ENCODE measurements at places on chromosomes 1 and 21. TPM values are rescaled to one million over a fixed set of nuclear protein-coding genes. Genes with fewer than 3 reads are reported as not detected.
A peak's percentile ranks its signal among the peaks of the same experiment; 100 is the strongest.

DNA sequence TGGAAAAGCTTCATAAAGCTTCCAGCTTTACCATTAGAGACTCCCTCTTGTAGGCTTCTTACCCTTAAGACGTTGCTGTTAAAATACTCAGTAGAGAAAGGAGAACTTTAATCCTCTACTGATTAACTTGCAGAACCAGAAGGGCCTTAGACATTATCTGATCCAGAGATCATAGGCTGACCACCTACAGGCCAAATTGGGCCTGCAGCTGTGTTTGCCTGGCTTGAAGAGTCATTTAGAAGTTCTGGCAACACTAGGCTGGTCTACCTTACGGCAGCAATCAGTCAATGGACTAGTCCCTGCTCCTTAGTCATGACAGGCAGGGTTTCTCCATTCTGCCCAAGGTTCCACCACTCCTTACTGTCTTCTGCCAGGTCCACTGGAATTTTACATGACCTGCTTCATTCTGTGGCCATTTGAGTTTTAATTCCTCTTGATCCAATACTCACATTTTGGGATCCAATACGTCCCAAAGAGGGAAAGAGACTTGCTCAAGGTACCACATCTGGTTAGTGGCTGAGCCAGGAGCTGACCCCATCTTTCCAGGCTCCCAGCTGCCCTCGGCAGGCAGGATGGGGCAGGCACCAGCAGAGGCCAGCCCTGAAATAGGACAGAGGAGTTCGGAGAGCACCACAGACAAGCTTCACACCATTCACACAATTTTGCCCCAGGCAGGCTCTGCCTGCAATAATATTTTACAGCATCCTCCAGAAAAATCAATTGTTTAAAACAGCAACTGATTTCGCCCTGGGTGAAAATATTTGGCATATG lies 96.8 kb downstream of the TNR start:
- no peak for DNase-seq

GRCh38 chr1:207069061-207069460 lies 16.0 kb downstream of the PFKFB2 start:
- no peak for DNase-seq

DNA sequence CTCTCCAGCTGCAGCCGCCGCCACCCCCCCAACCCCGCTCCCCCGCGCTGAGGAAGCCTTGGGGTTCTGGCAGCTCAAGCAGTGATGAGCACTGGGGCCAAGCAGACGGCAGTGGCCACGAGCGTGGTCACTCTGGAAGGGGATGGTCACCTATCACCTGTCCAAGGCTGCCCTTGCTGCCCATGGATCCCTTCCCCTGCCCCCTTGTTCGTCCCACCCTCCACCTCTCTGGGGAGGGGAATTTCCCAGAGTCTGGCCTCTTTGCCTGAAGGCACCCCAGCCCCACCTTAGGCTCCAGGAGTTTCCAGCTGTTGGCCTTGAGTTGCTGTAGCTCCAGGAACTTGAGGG lies 7.2 kb upstream of the SMIM12 start:
- DNase-seq, result no peak

Gene OR10Z1
- not detected for total RNA-seq

DNA sequence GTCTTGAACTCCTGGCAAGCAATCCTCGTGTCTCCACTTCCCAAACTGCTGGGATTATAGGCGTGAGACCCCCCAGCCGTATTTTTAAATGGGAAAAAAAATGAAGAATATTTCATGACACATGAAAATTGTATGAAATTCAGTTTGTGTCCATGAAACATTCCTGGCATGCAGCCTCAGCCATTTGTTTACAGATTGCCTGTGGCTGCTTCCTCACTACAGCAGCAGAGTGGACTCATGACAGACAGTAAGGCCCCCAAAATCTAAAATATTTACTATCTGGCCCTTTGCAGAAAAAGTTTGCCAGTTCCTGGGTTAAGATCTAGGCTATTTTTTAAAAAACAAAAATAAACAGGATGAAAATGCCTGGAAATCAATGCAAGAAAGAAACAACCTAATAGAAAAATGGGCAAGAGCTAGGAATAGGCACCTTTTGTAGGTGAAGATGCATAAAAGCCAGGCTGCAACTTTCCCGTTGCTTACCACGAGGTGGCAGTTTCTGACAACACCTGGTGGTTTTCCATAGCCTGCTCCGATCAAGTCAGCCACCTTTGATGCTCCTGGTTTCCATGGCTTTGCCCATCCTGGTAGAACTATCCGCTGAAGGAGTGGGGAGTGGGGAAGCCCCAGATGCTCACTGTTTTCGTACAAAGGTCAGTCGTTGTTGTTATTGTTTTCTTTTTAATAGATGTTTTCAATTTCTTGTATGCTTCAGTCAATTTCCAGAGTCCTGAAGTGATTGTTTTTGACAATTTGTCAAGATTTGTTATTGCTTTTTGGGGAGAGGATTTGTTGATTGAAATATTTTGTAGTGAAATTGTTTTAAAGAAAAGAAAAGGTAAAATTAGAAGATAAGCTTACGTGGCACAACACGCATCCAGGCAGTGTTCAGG lies 24.3 kb downstream of the UBE2Q1 start:
- no peak for DNase-seq

Gene MROH9
- not detected for total RNA-seq

DNA sequence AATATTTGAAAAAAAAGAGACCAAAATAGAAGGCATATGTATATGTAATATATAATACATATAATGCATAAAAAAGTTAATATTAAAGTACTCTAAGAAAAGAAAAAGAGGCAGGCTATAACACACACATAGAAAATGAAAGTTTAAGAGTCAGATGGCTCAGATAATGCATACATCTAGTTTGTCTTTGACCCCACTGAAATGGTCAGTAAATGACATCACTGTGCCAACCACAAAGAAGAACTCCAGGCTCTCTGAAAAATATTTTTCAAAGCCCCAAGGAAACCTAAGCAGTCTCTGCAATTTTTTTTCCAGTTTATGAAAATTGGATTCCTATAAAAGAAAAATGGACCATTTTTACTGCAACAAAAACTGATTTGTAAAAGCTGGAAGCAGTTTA lies 55.4 kb upstream of the SCYL3 start:
- DNase-seq, result no peak

- DNase-seq, result no peak
Measured at GRCh38 chr1:180522213-180522515, 19.8 kb upstream of the ACBD6 start.

DNA sequence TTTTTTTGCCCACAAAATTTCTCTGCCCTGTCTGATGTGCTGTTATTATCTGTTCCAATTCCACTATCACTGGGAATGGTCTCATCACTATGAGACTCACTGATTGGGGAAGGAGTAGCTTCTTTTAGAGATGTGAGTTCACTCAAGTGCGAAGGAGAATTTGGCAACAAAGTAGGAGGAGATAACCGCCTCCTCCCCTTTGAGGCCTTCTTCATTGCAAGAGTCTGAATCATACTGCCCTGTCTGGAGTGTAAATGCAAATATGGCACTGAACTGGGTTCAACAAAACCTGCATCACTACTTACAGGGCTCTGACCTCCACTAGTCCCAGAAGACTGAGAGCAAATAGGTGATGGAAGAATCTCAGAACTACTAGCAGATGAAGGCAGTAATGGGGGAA lies 83.4 kb downstream of the ASH1L start:
- DNase-seq, result peak; percentile 41

GRCh38 chr1:8435569-8436071 lies 117.7 kb downstream of the SLC45A1 start:
- DNase-seq, result no peak

GRCh38 chr1:195828325-195828724 lies 779.9 kb downstream of the KCNT2 start:
- no peak for DNase-seq

- DNase-seq, result no peak
Measured at GRCh38 chr1:231507476-231508355, 20.8 kb upstream of the TSNAX start.

GRCh38 chr1:222867316-222867715 lies 52.5 kb downstream of the DISP1 start:
- DNase-seq, result no peak

Gene TSSK3
- 0.58 TPM for total RNA-seq

Gene ADAMTS4
- under 0.01 TPM for total RNA-seq

Gene C1orf198
- 43.7 TPM for total RNA-seq

- no peak for DNase-seq
Measured at GRCh38 chr1:162372159-162373071, 4.2 kb downstream of the SPATA46 start.

Gene SRGAP2C
- 11.6 TPM for total RNA-seq

Gene FCAMR
- not detected for total RNA-seq

DNA sequence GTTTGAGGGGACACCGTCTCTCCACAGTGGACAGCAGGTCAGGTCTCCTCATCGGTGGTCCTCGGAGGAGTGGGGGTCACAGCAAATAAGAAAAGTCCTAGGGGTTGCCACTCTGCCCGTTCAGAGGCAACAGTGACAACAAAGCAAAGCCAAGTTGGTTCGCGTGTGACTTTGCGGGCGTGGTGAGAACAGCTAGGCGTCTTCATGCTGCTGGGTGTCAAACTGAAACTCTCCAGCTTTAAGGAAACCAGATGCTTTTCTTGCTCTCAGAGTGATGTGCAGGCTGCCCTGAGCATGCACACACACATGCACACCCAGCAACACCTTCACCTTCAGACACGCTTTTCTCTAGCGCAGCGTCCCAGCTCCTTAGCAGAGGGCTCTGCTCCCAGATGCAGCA lies 70.1 kb upstream of the ARHGEF16 start:
- DNase-seq, result no peak

DNA sequence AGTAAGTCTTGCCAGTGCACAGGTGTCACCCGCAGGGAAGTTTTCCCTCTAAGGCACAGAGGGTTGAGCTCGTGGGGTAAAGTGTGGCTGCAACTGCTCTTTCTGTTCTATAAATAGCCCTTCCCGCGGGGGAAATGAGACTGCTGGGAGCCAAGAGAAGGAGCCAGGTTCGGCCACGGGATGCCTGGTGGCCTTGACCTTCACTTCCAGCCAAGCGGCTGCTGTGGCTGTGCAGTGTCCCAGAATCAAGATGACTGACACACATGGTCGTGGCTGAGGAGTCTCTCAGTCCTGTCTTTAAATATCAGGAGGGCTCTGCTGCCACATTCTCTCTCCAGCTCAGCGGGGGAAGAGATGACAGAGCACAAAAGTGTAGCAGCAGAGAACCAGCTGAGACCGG lies 154.1 kb upstream of the VAMP3 start:
- DNase-seq, result no peak

- no peak for DNase-seq
Measured at GRCh38 chr1:30694280-30695175, 28.9 kb downstream of the MATN1 start.

Gene SNX7
- 54.0 TPM for total RNA-seq

Gene RBM11
- total RNA-seq, result 0.23 TPM

- DNase-seq, result no peak
Measured at GRCh38 chr21:46424621-46425020, 34.1 kb upstream of the DIP2A start.

GRCh38 chr1:69791311-69791710 lies 223.6 kb downstream of the LRRC7 start:
- no peak for DNase-seq

Gene SPRR1B
- 0.75 TPM for total RNA-seq
